Fibroblast of skin of back (primary cell): ENCODE measurements at places on chromosomes 2 and 18.

DNA sequence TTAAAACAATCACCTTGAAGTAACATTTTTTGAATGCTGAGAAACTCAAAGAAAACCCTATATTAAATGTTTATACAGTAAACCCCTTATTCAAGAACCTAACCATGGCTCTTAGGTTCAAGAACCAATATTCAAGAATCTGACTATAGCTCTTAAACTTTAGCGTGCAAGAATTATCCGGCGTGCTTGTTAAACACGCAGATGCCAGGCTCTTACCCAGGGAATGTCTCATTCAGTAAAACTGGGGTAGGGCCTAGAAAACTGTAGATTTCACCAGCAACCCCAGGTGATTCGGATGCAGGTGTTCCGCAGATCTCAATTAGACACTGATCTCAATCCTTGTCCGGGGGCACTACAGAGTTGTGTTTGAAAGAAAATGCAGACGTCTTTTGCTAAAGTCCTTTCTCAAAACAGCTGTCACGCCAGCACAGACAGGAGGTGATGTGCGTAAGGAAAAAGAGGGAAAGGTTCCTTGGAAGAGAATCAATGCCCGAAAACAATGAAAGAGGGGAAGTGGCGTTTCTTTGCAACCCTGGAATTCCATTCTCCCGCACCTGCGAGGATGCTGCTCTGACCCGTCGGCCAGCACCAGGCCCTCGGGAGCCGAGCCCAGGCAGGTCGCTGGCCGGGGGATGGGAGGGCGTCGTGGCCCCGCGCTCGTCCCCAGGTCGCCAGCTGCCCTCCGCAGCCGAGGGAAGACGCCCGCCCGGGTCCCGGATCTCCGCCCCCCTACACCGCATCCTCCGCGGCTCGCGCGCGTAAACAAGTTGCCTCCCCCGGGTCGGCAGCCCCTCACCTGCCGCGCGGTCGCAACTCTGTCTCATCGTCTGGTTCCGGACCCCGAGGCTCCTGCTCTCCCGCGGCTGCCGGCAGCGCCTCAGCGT lies 851 bp downstream of the EIF2AK3 start:
- DNase-seq, result no peak

- peak; percentile 53 for DNase-seq
Measured at GRCh38 chr2:121898483-121898882, 143.0 kb downstream of the TSN start.

DNA sequence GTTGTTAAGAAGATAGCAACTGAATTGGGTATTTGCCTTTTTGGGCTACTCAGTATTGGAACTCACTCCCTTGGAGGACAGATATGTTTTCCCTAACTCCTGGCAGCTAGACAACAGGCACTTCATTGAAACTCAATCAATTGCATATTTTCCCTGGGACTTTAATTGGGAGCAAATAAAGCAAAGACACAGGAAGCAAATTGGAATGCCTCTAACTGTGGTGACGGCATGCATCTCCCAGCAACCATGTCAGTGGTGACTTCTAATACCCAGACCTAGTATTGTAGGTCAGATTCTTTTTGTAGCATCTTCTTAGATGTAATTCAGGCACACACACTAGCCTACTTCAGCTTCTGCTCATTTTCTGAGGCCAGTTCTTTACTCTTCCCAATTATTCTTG lies 164.2 kb upstream of the SETBP1 start:
- DNase-seq, result peak; percentile 4

DNA sequence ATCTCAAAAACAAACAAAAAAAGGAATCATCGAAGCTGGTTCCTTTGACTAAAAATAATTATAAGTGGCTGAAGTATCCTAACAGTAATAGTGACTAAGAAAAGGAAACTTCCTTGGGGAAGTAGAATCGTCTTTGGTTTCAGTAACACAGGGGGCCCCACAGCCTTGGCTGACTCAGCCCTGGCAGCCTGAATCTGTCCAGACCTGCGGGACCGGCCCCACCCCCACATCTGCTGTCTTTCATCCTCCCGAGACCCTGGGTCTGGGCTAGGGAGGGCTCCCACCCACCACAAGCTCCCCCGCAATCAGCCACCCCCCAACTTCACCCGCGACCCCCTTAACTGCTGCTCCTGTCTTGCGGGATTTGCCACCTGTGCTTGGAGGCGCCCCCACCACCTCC lies 1452.6 kb upstream of the ACVR2A start:
- no peak for DNase-seq

DNA sequence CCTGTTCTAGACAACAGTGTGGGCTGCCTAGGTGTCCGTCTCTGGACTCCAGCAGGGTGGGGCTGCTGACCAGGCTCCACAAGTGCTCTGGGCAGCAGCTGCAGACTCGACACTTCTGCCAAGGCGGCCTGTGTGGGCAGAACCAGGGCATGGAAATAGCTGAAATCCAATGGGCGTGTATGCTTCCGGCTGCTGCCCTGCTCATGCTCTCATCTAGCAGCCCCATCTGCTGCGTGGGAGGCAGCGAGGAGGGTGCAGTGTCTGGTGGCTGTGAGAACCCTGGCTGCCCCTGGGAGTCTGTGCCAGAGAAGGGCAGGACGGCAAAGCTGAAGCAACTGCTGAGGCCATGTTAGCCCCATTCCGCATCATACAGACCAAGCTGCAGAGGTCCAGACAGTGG lies 174.9 kb downstream of the SOX11 start:
- DNase-seq, result no peak

GRCh38 chr18:34583895-34584294 lies 126.2 kb upstream of the DTNA start:
- DNase-seq, result no peak

GRCh38 chr2:47021301-47022009 lies 105.8 kb upstream of the MCFD2 start:
- no peak for DNase-seq

- DNase-seq, result no peak
Measured at GRCh38 chr2:49702740-49703139, 548.4 kb upstream of the FSHR start.

DNA sequence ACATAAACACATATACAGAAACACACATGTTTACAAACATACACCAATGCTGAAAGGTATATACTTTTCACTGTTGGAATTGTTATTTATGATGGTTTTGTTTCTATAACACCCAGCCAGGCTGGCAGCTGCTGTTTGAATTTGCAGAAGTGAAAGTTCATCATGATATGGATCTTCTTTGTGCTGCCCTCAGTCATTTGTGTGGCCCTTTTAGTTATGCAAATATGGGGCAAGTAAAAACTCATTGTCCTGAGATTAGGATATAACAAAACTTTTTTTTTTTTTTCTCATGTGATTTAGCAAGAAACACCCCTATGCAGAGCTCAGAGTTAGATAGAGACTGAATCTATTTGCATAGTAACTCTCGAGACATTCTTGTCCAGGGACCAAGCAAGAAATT lies 714.1 kb downstream of the KCNJ3 start:
- DNase-seq, result no peak
